NCI-H226 (cell line): ENCODE measurements at places on chromosomes 7 and 10.

- DNase-seq: no peak
Measured at GRCh38 chr7:73572767-73573186, 5.6 kb downstream of the TBL2 start.

DNA sequence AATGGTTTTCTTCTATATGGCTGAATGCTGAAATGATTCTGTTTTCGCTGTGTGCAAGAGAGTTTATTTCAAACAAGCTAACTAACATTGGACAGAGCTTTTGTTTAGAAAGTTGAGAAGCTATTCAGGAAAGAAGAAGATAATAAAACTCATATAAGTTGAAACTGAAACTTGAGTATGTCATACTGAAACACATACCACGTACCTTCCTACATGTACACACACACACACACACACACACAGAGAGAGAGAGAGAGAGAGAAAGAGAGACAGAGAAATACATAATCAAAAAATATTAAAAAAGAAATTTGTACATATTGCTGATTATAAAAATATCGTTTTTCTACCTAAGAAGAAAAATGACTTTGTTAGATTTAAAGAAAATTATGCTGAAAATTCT is 561.9 kb upstream of the KCND2 start:
- DNase-seq: no peak

- DNase-seq: no peak
Measured at GRCh38 chr10:49418328-49418727, 22.4 kb upstream of the DRGX start.

- DNase-seq: peak; percentile 63
Measured at GRCh38 chr10:117653170-117653515, 110.6 kb downstream of the EMX2 start.

GRCh38 chr10:70562036-70562755 is 40.3 kb downstream of the PRF1 start:
- no peak for DNase-seq
